Activated CD4-positive, alpha-beta T cell treated with anti-CD3 and anti-CD28 coated beads, Interleukin-2, amount 10 ng/mL, durations not matched to agents 24 days and 14 days (primary cell): ENCODE measurements at places on chromosomes 3 and 15. TPM values are rescaled to one million over a fixed set of nuclear protein-coding genes. Genes with fewer than 3 reads are reported as not detected.

MCF2L2 gene
- total RNA-seq: 4.2 and 4.8 TPM in 2 replicates

CHRFAM7A gene
- not detected in 2 replicates for total RNA-seq

VPS8 gene
- 33.6 and 33.9 TPM in 2 replicates for total RNA-seq

CX3CR1 gene
- total RNA-seq: 0.19 and 0.21 TPM in 2 replicates

- H3K36me3 ChIP-seq: no peaks in the 10 kb centered on the region
- DNase-seq: no peak
- no peaks in the 10 kb centered on the region for H3K4me1 ChIP-seq
These were observed 213.4 kb downstream of the ZBBX start for GRCh38 chr3:167166594-167167253.

GRCh38 chr3:101827211-101828174 lies 21.8 kb upstream of the NFKBIZ start:
- peak overlapping the region; percentile 86 for H3K4me3 ChIP-seq
- H3K27ac ChIP-seq: peak overlapping the region; percentile 97
- peaks cover 34% of the 10 kb centered on the region for H3K36me3 ChIP-seq
- H3K27me3 ChIP-seq: no peaks in the 10 kb centered on the region
- peaks cover 52% of the 10 kb centered on the region for H3K4me1 ChIP-seq

DNA sequence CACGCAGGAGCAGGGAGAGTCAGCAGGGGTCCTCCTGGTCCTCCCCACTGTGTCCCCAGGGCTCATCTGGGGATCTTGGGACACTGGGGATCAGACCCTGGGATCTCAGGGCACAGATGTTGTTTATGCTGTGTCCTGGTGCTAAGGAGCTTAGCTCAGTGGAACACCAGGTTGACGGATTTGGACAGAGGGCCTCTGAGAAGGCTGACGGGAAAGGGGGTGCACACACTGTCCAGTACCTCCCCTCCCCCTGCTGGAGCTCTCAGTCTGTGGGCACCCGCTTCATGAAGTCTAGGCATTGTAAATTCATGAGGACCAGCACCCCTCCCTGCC lies 21.9 kb upstream of the SEMA3F start:
- H3K4me1 ChIP-seq: peaks cover 3% of the 10 kb centered on the region
- DNase-seq: no peak
- no peak overlapping the region for H3K4me3 ChIP-seq
- no peaks in the 10 kb centered on the region for H3K27me3 ChIP-seq
- H3K27ac ChIP-seq: no peak overlapping the region

DNA sequence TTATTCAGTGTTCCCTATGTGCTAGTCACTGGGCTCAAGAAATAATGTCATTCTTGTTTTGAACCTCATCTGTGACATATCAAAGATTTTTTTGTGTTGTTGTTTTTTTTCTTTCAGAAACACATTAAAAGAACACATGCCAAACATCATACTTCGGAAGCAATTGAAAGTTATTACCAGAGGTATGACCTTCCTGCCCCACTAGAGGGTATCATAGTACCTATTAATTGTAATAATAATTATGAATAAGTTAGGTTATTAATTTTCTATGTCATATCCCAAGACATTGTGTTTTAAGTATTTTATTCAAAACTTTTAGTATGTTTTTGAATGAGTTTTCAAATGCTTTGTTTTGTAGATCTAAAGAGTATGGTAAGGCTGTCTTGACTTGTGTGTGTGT lies 65.7 kb downstream of the CDIN1 start:
- no peaks in the 10 kb centered on the region for H3K27me3 ChIP-seq
- no peak for DNase-seq
- no peak overlapping the region for H3K4me3 ChIP-seq
- no peaks in the 10 kb centered on the region for H3K4me1 ChIP-seq
- H3K27ac ChIP-seq: no peak overlapping the region

DNA sequence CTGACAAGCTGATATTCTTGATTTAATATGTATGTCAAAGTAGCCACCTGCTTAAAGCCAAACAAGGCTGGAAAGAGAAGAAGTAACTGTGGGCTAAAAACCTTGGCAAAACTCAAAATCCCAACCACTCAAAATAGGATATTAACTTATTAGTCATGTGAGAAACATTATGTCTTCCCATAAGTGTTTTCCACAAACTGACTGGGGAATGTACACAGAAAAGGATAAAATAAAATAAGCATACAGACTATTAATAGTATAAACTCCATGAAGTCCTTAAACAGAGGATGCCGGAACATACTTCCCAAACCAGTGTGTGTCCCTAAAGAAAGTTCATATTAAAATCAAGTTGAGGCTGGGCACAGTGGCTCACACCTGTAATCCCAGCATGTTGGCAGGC lies 263.7 kb upstream of the THBS1 start:
- H3K36me3 ChIP-seq: no peaks in the 10 kb centered on the region
- H3K27me3 ChIP-seq: peaks cover 11% of the 10 kb centered on the region
- H3K4me1 ChIP-seq: no peaks in the 10 kb centered on the region
- H3K27ac ChIP-seq: no peak overlapping the region
